ENCODE measurements at places on chromosomes 12 and 14.

GRCh38 chr12:127459166-127459565, 807.8 kb upstream of the TMEM132C start:
- no peak for DNase-seq

DNA sequence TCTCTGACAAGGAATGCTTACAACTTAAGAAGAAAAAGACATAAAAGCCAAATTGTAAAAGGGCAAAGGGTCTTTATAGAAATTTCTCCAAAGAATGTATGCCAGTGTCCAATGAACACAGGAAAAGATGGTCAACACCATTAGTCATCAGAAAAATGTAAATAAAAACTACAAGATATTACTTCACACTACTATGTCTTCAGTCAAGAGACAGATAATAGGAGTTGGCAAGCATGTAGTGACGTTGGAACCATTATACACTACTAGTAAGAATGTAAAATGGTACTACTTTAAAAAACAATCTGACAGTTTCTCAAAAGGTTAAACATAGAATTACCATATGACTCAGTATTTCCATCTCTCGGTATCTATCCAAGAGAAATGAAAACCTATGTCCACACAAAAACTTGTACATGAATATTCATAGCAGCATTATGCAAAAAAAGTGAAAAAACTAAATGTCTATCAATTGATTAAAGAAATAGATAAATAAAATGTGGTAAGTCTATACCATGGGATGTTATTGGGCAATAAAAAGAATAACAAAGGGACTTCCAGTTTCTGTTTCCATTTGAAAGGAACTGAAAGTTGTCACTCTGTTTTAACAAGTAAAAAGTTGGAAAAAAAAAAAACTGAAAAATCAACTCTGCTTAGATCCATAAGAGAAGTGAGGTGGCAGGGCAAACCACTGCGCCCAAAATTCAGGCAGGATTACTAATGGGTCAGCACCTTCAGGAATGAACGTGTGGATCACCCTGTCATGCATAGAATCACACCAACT, 69.8 kb downstream of the ALG10B start:
- DNase-seq: no peak

DNA sequence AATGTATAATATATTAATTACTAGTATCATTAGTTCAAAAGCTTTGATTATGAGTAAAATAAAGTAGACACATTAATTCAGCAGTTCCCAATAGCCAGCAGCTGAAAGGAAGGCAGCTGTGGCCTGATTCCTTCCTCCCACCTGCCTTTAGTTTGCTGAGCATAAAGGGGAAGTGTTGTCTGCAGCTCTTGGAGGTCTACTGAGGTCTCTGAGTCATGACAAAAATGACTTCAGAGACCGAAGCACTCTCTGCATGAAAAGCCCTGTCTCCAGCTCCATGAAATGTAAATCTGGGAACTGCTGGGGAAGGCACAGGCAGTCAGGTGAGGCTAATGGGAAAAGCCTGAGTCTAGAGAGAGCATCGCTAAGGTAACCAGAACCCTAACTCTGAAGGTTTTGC, 165.4 kb downstream of the NRXN3 start:
- no peak for DNase-seq

- no peak for DNase-seq
These were observed 22.4 kb downstream of the P2RX2 start for GRCh38 chr12:132640936-132641335.

- DNase-seq: no peak
These were observed 7.8 kb downstream of the PRPF39 start for GRCh38 chr14:45091710-45092109.

GRCh38 chr12:51218607-51219161, 822 bp upstream of the POU6F1 start:
- DNase-seq: no peak

- DNase-seq: no peak
These were observed 160.4 kb upstream of the PWP1 start for GRCh38 chr12:107525063-107525718.

DNA sequence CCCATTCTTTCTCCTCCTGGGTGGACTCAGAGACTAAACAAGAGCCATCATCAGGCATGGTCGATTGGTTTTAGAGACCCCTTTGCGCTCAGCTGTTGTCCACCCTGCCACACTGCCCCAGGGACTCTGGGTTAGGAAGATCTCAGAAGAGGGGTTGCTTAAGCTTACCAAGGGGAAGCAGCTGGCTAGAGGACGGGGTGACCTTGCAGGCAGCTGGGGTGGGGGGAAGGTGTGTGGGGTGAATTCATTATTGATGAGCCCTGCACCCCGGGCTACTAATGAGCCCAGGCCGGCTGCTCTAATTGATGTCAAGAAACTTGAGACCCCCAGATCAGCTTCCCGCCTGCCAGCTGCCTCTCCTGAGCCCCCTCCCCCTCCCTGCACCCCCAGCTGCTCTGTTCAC, 8.7 kb upstream of the ZNF385A start:
- no peak for DNase-seq

DNA sequence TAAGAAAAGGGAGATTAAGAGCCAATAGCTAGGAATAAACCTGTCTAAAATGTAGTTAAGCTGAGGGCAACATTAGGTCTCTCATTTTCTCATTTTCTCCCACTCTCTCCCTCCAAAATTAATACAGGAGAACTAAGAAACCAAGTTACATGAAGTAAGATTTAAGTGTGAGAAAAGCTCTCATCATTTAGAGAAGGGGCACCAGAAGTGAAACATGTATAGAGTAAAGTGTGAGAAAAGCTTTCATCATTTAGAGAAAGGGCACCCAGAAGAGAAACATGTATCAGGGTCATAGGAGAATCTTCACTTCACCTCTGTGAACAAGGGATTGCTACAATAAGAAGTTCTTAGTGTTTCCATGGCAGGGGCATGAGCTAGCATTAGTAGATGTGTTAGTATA, 132.4 kb upstream of the CNTN1 start:
- DNase-seq: peak; percentile 18

- peak; percentile 35 for DNase-seq
These were observed 70.0 kb upstream of the VPS33A start for GRCh38 chr12:122336015-122336946.

GRCh38 chr14:51539571-51540037, 112.1 kb upstream of the FRMD6 start:
- DNase-seq: no peak

DNA sequence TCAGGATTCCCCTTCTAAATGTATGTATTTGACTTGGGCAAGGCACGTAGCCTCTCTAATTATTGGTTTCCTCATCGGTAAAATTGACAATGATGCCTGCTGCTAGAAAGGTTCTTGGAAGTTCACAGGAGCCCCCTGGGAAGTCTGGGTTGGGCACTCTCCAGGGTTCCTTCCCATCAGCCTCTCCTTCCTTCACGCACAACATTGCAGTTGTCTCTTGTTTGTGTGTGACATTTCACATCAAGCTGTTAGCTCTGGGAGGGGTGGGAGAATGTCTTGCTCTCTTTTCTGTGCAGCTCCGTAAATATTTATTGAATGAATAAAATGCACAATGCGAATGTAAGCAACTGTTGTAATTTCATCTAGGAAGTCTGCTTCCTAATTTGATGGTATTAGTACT, 153.2 kb upstream of the PRICKLE1 start:
- DNase-seq: no peak

DNA sequence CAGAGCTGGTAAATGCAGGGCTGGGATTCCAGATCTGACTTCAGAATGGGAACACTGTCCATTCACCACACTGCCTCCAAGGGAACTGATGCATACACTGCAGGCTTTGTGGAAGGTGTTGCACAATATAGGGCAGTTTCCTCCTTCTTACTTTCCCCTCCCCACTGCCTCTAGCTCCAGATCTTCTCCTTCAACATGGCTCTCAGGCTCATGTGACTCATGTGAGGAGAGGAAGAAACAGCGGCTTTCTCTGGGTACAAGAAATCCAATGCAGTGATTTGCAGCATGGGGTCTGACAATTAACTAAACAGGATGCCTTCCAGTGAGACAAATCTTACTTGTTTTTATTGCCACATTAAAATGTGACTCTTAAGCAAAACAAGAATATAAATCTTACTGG, 447.6 kb upstream of the CCDC196 start:
- DNase-seq: no peak

DNA sequence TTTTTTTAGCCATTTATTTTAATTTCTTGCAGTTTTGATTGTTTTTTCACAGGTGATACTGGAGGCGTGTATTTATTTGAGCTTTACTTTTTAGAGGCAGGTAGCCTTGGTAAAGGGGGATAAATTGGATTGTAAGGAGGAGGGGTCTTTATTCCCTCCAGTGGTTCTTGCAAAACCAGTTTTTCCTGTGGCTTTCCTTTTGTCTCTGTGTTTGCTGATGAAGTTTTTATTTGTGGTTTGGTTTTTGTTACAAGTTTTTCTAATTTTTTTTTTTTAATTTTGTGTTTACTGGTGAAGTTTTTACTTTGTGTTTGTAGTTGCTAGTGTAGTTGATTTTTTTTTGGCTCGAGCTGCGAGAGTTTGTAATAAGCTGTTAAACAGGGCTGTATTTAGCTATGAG, 278.5 kb downstream of the PRKD1 start:
- no peak for DNase-seq

DNA sequence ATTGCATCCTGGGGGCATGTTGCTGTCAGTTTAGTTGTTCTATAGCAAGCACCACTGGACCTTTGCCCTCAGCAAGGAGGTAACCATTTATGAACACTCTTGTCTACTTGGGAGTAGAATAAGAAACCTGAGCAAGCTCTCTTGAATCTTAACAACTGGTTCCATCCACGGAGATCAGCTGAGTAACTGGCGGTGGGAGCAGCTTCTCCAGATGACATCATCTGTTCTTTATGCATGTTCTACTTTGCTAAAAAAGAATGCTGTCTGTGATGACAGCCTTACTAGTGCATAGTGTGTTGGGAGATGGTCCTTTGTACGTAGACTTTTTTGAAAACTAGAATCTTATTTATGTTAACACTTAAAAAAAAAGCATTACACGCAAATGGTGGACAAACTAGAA, 17.7 kb downstream of the SLC4A8 start:
- no peak for DNase-seq

DNA sequence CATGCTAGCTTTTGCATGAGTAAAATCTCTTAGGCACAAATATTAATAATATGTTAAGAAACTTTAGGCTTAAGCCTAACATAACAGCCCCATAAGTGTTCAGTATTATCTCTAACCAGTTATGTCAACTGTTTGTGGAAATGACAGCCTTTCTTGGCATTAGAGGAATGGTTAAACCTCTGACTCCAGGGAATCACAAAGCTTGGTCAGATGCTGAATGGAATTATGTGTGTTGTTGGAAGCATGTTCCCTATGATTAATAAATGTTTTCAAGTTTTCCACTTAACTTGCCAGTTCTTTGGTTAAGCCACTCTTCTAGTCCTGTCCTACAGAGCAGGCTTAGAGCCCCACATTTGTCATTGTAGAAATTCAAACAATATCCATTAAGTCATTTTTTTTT, 17.0 kb downstream of the PSEN1 start:
- DNase-seq: no peak

GRCh38 chr12:18798535-18799361, 60.8 kb downstream of the CAPZA3 start:
- DNase-seq: no peak

GRCh38 chr14:36998686-36999085, 173.7 kb downstream of the SLC25A21 start:
- no peak for DNase-seq

DNA sequence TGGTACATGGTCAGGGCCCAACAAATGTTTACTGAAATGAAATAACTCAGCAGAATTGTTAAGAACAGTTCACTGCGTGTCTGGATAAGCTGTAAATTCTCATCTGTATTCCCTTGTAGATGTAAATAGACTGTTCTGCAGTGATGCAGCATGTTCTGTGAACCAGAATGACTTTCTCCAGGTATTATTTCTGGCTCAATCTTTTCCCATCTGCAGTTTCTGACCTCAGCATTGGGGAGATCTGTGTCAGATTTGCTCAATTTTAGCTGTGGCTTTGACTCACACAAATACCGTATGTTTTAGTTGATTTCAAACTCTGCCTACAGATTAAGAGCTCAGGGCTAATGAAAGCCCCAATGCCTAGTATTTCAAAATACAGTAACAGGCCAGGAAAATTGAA, 49.2 kb upstream of the DICER1 start:
- no peak for DNase-seq

GRCh38 chr12:68119724-68120211, 39.8 kb downstream of the IFNG start:
- peak; percentile 41 for DNase-seq

GRCh38 chr12:63989301-63989845, 144.9 kb downstream of the SRGAP1 start:
- DNase-seq: no peak

GRCh38 chr14:23187925-23188324, 4.5 kb upstream of the SLC7A8 start:
- no peak for DNase-seq

DNA sequence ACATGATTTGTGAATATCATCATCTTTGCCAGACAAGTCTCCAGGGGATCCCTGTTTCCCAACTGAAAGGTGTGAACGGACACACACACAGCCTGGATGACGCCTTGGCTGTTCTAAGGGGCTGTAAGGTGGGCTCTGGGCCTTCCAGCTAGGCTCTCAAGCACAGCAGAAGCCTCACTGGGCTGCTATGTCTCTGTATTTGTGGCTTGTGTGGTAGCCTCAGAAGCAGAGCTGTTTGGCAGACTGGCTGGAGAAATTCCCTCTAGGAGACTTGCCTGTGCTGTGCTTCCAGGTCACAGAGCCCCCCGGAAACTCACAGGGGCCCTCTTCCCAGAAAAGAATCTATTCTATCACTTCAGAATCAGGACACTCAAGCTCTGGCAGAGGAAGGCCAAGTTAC, 21.4 kb downstream of the OTUB2 start:
- no peak for DNase-seq

DNA sequence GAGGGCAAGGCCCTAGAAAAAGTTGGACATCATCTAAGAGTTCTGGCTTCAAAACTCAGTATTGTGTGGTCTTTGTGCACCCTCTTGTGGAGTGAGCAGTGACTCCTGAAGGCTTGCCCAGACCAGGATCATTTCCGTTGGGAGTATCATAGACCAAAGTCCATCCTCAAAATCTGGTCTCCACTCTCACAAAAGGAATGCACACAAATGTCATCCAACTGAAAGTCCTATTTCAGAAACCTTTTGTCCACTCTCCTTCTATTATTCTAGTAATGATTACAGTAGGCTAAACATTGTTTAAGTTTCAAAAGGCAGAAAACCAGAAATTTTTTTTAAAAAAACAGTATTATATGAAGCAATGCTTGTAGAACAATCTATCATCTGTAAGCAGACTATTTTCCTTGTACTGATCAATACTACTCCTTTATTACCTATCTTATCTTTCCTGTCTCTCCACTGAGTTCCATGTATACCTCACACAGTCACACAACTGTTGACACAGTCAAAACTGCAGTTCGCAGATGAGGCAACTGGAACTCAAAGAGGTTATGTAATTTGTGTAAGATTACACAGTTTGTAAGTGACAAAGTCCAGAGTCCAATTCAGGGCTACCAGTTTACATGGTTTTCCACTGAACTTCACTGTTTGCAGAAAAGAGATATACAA, 41.4 kb downstream of the COX16 start:
- DNase-seq: peak; percentile 22
